Activated CD4-positive, alpha-beta T cell treated with anti-CD3 and anti-CD28 coated beads, Interleukin-2, amount 50 U/mL, for 24 hours (primary cell): ENCODE measurements at places on chromosomes 7 and 10.

DNA sequence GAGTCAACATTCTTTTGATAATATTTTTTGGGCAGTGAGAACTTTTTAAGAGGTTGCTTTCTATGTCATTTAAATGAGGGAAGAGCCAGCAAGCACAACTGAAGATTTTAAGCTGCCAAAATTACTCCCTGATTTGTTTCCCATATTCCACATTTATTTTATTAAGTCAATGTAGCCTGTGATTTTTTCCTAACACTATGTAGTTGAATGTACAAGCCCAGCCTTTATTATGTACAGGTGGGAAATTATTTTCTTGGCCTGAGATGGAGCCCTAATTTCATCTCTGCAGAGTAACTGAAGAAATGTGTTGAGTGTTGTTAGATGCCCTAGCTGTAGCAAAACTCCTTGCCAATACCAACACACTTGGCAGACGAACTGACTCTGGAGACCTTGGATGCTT lies 83.1 kb upstream of the MINDY3 start:
- DNase-seq, result no peak

GRCh38 chr7:50477640-50478039 lies 27.5 kb upstream of the FIGNL1 start:
- no peak for DNase-seq

DNA sequence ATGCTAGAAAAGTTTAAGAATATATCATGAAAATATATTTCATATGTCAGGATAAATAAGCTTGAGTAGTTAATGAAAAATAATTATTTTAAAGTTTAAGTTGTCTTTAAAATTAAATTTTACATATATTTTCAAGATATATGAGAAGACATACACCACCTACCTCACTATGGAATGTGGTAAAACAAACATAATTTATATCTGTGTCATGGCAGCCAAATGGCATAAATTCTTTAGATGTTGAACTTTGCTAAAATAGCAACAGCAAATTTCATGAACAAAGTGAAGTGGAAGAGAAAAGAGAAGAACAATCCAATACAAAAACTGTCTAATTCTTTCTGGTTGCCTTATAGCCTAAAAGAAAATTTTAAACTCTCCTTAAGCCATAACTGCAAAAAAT lies 39.6 kb upstream of the SLC16A12 start:
- no peak for DNase-seq

GRCh38 chr10:82969405-82969804 lies 1094.4 kb downstream of the NRG3 start:
- DNase-seq, result no peak

DNA sequence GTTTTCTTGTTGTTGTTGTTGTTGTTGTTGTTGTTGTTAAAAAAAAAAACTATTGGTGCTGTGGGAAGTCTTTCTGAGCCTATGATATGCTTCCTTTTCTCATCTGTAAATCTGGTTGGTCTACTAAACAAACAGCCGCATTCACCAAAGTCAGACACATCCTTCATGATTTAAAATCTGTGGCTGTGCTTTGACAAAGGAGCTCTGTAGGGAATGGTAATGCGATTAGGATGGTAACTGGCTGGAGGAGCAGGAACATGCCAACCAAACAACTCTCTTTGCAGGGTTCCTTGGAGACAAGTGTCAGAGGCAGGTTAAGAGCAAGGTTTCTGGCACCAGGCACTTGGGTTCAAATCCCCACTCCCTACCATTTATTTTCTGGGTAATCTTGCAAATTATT lies 14.9 kb upstream of the SP4 start:
- no peak for DNase-seq

DNA sequence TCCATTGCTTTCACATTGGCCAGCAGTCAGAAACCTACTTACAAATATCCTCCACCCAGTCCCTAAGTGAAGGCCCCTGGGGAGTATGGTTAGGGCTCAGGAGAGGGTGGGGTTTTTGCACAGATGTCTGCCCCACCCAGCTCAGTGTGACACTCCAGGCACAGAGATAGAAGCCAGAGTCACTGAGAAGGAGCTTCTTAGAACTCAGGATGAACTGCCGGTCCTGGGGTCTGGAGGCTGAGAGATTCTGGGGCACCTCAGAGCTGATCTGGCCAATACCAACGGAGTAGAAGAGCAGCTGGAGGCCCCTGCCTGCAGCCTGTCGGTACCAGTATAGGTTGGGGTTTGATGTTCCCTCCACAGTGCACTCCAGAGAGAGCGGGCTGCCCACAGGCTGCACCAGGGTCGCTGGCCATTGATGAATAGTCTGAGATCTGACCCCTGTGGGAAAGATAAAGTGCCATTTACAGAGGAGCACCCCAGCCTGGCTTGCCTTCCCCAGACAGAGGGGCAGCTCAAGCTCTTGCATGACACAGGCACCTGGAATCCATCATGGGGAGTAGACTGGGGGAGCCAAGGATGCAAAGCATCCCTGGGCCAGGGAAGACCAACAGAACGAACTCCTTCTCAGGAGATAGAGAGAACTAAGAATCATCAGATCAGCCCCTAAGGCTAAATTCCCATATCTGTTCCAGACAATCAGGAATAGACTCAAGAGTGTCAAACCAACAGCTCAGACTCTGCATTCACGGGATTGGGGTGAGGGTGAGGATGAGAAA lies 41.9 kb downstream of the PRSS2 start:
- no peak for DNase-seq

DNA sequence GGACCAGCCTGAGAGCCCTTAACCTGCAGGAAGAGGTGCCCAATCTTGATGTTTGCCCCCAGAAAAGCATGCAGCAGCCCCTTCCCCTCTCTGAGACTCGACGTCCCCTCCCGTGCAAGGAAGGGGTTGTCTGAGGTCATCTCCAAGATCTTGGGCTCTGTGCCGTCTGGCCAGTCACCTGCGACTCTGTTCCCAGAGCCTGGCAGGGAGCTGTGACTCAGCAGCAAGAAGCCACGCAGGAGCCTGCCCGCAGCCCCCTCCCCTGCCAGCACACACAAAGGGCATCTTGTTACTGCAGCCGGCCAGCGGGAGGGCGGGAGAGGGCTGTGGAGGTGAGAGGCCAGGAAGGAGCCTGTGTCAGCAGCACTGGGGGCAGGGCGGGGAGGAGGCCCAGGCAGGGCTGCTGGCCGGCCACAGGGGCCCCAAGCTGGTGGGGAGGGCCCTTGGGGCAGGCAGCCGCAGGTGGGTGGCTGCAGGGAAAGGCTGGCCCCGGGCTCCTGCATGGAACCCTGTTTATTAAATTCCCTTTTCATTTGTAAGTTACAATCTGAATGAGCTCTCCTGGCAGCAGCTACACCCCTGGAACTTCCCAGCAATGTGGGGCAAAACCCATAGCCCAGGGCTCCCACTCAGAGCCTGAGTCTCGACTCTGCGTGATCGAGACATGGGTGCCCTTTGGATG lies 103.7 kb upstream of the ZMIZ1 start:
- DNase-seq, result no peak

- DNase-seq, result no peak
Measured at GRCh38 chr7:27527348-27527714, 135.4 kb downstream of the HIBADH start.

- DNase-seq, result no peak
Measured at GRCh38 chr10:79336739-79337138, 10.5 kb upstream of the PPIF start.

DNA sequence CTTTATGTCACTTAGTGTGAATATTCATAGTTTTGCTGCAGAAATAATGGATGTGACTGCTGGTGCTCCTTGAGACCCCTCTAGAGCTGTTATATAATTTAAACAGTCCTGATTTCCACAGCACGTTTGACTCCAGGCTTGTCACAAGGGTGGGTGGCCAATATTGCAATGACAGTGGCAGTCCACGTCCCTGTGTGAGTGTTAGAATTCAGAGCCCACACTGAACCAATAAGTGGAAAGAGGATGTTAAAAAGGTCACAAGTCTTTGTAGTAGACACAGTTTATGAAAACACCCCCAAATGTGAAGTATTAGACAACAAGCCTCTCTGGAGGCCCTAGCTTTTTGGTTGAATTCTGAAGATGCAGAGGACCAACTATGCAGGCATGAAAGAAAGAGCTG lies 2.0 kb downstream of the PPP1R17 start:
- no peak for DNase-seq

- DNase-seq, result no peak
Measured at GRCh38 chr10:88033793-88034192, 170.4 kb downstream of the PTEN start.

DNA sequence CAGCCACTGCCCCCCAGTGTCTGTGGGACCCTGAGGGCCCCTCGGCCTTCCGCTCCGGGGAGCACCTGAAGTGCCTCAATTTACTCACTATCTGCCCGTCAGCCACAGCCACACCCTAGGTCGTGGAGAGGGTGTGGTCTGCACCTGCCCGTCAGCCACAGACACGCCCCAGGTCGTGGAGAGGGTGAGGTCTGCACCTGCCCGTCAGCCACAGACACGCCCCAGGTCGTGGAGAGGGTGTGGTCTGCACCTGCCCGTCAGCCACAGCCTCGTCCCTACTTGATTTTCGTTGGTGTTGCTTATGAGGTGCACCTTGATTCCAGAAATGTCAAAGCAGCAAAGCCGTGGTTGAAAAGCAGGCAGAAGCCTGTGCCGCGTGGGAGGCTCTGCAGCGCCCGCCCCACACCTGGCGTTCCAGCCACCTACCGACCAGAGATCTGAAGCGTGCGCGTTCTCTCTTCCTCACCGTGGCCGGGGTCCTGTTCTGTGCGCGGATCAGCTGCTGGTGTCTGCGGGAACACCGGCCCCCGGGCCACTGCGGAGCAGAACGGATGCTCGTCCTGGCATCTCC lies 101.6 kb downstream of the DYNC2I1 start:
- peak; percentile 20 for DNase-seq

DNA sequence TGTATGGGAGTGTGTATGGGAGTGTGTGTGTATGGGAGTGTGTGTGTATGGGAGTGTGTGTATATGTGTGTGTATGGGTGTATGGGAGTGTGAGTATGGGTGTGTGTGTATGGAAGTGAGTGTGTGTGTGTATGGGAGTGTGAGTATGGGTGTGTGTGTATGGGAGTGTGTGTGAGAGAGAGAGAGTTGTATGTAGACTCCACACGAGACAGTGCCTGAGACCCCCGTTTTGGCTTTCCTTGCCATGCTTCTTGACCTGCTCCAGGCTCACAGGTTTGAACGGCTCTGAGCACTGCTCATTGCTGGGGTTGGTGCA lies 49.7 kb downstream of the COL17A1 start:
- no peak for DNase-seq

GRCh38 chr7:69657331-69657730 lies 59.1 kb downstream of the AUTS2 start:
- DNase-seq, result no peak

GRCh38 chr10:3278771-3279170 lies 106.2 kb upstream of the PITRM1 start:
- DNase-seq, result no peak

DNA sequence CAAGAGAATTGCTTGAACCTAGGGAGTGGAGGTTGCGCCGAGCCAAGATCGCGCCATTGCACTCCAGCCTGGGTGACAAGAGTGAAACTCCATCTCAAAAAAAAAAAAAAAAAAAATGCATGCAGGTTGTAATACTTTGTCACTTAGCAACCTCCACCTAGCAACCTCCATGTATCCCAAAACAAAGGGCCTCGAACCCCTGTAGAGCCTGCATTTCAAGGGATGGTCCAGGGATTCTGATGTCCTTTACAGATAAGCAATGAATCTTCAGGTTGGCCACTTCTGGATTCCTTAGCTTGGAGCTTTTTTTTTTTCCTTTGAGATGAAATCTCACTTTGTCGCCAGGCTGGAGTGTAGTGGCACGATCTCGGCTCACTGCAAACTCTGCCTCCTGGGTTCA lies 1211.0 kb downstream of the TYW1 start:
- no peak for DNase-seq

DNA sequence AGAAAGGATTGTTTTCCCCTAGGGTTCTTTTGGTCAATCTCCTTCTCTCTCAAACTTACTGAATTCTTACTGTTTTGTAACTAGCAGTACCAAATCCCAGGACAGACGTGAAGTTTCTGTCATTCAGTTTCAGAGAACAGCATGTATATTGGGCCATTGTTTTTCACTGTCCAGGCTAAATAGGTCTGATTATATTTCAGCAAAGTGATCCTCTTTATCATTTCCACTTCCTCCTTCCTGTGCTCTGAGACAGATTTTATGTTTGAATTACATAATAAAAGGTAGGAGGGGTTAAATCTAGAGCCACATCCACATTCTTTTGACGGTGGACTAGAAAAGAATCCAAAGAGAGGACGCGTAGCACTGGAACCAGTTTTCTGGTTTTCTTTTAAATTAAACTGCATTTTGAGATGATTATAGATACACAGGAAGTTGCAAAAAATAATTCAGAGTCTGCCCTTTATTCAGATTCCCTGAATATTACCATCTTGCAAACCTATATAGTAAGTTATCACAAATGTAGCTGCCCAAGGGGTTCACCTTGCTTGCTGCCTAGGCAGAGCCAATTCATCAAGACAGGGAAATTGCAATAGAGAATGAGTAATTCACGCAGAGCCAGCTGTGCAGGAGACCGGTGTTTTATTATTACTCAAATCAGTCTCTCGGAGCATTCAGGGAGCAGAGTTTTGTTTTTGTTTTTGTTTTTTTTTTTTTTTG lies 40.1 kb downstream of the AKR1E2 start:
- DNase-seq, result no peak

GRCh38 chr7:17492437-17492836 lies 194.0 kb downstream of the AHR start:
- no peak for DNase-seq

GRCh38 chr10:11602919-11603523 lies 8.4 kb downstream of the USP6NL start:
- no peak for DNase-seq

DNA sequence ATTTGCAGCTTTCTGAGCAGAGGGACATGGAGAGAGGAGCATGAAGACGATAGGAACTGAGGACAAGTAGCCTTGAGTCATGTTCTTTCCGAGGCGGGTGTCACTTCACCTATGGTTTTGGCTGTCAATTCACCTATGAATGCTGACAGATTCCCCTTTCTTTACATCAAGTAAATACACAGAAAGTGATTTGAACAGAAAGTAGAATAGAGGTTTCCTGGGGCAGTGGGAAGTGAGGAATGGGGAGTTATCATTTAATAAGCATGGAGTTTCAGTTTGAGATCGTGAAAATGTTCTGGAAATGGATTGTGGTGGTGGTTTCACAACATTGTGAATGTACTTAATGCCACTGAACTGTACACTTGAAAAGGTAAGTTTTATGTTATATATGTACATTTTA lies 138.4 kb upstream of the MDFIC start:
- DNase-seq, result no peak

DNA sequence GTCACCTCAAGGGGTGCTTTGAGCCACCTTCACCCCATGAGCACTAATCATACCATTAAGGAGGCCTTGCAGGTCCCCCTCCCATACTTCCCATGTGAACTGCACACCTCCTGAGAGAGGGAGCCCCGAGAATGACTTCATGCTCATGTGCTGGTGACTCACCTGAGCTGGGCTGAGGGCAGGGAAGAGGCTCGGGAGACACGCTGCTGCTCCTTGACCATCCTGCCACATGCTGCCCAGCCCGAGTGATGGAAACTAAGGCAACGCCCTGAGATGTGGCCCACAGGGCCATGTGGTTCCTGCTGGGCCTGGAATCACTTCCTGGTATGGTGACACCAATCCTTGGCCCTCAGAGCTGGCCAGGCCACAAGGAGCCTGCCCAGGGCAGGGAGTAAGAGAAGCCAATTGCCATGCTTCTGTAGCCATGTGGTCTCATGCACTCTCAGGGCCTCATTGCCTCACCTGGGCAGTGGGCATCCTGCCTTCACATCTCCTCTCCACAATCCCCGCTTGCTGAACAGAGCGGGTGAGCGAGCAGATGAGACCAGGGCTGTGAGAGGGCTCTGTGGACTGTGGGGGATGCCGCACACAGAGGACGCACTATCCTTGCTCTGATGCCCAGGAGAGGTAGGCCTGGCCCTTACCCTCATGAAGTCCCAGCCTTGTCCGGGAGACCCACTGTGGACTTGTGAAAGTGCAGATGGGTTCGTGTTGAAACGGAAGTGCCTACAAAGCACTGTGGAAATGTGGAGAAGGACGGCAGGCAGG lies 18.3 kb upstream of the PPIF start:
- DNase-seq, result no peak
